ENCODE measurements at places on chromosomes 2 and 18. TPM values are rescaled to one million over a fixed set of nuclear protein-coding genes. Genes with fewer than 3 reads are reported as not detected.

DNA sequence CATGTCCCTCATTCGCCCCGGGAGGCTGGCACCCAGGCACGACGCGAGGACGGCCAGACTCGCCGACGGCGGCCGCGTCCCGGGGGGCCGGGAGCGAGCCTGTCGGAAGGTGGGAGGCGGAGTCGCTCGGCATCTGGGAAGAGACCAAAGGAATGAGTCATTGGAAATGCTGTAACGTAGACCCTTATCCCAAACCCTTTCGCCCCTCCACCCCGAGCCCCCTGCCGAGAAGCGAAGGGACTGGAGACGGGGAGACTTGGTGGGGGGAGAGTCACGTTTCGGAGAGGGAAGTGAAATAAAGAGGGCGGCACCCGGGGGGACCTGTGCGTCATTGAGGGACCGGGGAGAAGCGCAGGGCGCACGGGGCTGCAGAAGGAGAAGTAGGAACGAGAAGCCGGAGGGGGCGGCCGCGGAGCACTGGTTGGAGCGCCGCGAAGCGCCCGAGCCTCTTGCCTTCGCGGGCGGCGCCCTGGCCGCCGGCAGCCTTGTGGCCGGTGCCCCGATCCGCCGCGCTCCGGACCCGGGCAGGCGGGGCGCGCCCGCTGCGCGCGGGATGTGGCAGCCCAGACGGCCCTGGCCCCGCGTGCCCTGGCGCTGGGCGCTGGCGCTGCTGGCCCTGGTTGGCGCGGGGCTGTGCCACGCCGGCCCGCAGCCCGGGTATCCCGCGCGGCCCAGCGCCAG, at the start of gene EMILIN2:
Gene EMILIN2 (plus strand): TSS at position 371 of the 681 bp plus-strand sequence. CDS start 183 bp downstream, at position 554.
- peak within 1 kb of the TSS; percentile 80 for H3K27ac ChIP-seq
- H3K4me3 ChIP-seq, result peak within 1 kb of the TSS; percentile 75
- H3K27me3 ChIP-seq, result peaks cover 68% of the 10 kb centered on the region
- no peaks in the 10 kb centered on the region for H3K36me3 ChIP-seq
- DNase-seq, result peak; percentile 75
- peaks cover 26% of the 10 kb centered on the region for H3K4me1 ChIP-seq

C1QL2 gene
- total RNA-seq, result not detected

DNA sequence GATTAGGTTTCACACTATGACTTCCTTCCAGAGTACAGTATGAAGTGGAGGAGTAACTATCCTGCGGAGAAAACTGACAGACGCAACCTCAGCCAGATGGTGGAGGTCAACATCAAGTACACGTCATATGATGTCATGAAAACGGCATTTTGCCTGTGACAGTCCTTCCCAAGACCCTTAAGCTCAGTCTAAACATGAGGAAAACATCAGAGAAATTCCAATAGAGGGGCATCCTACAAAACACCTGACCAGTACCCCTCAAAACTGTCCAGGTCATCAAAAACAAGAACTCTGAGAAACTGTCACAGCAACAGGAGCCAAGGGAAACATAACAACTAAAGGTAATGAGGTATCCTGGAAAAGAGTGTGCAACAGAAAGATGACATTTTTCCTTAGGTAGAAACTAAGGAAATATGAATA, 1.7 kb downstream of the RNU4ATAC start:
- no peaks in the 10 kb centered on the region for H3K27me3 ChIP-seq
- H3K36me3 ChIP-seq, result no peaks in the 10 kb centered on the region
- H3K4me1 ChIP-seq, result peaks cover 94% of the 10 kb centered on the region
- H3K27ac ChIP-seq, result peak overlapping the region; percentile 98
- DNase-seq, result no peak

TXNDC2 gene
- total RNA-seq, result not detected

TUBB8B gene
- not detected for total RNA-seq

Measured in left ventricle myocardium inferior (tissue), 1 donor.